ENCODE measurements at places on chromosomes 11 and 22.

GRCh38 chr11:19822531-19822930, 109.9 kb downstream of the NAV2 start:
- DNase-seq, result no peak

GRCh38 chr11:74685905-74686304, 45.3 kb downstream of the CHRDL2 start:
- DNase-seq, result no peak

- DNase-seq, result no peak
Measured at GRCh38 chr11:13861411-13861810, 101.1 kb upstream of the SPON1 start.

DNA sequence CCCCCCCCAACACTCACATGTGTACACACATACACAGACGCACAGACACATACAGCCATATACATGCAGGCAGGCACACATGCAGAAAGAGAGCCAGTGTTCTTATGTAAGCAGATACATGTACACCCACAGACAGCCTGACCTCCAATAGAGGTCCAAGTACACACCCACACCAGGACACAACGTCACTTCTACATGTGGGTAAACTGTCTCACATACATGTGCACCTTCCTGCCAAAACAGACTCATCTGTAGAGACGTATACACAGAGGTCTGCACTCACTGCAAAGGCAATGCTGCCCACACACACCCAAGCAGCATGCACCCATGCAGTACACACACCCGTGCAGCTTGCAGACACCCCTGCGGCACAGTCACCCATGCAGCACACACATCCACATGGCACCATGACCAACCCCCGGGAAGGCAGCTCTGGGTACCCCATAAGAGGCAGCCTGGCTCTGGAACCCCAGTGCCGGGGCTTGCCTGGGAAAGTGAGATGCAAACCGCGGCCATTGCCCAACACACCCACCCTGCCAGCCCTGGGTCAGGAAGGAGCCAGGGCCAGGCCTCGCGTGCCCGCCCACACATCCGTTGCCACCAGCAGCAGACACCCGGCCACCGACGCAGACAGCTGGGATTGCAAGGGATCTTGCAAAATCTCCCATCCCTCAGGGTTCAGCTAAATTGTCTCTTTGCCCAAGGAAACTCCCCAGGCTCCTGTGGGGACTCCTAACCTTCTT, 10.1 kb downstream of the CASTOR1 start:
- DNase-seq, result no peak

DNA sequence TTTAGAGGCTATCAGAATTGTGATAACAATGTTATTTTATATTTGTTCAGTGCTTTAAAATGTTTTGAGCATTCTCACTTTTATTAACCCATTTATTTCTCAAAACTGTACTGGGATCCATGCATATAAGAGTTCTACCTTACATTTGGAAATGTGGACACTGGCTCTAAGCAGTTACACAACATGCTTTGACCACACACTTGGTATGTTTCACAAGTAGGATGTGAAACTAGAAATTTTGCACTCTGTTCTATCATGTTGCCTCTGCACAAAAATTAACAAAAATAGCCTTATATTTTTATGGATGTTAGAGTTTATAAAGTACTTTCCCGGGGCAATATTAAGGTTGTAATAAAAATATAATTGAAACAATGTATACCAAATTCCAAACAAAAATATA, 126.9 kb upstream of the CHORDC1 start:
- DNase-seq, result no peak

- DNase-seq, result no peak
Measured at GRCh38 chr11:72012091-72012630, 13.5 kb downstream of the IL18BP start.

DNA sequence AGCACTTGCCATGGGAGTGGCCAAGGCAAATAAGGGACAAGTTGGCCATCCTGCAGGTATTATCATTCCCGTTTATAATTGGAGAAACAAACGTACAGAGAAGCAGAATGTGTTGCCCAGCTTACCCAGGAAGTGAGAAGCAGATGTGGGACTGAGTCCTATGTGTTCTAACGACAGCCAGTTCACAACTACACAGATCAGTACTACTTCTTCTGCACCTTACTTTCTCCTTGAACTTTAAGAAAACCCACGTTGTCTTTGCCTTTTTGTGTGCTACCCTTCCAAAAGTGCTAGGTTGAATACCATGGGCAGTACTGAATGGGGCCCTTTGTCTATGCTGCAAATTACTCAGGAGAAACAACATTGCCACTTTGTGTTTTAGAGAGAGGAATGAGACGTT, 62.8 kb upstream of the BLID start:
- peak; percentile 17 for DNase-seq

- no peak for DNase-seq
Measured at GRCh38 chr11:43989162-43989981, 46.9 kb downstream of the C11orf96 start.

GRCh38 chr11:64226507-64227051, 505 bp downstream of the NUDT22 start:
- no peak for DNase-seq

- no peak for DNase-seq
Measured at GRCh38 chr11:132976115-132976514, 556.2 kb downstream of the OPCML start.

GRCh38 chr11:77455740-77456139, 18.2 kb downstream of the PAK1 start:
- no peak for DNase-seq

DNA sequence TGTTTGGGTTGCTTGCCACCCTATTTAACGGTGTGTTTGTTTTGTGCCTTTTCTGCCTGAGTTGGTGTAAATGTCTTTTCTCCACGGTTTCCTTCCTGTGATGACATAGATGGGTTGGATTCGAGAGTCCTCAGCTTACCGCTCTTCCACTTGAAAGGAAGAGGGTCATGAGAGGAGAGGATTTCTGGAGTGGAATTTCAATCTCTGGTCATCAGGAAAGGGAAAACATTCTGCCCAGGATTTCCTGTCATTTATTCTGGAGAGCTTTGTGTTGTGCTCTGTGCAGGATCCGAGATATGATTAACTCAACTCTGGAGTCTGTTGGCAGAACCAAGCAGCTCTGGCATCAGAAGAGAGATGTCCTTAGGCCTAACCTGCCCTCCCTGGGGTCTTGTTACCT, 605.2 kb downstream of the NTM start:
- DNase-seq, result no peak

GRCh38 chr11:97685695-97686094, 1295.9 kb downstream of the JRKL start:
- DNase-seq, result no peak

- DNase-seq, result no peak
Measured at GRCh38 chr22:39280250-39280649, 35.5 kb upstream of the PDGFB start.

DNA sequence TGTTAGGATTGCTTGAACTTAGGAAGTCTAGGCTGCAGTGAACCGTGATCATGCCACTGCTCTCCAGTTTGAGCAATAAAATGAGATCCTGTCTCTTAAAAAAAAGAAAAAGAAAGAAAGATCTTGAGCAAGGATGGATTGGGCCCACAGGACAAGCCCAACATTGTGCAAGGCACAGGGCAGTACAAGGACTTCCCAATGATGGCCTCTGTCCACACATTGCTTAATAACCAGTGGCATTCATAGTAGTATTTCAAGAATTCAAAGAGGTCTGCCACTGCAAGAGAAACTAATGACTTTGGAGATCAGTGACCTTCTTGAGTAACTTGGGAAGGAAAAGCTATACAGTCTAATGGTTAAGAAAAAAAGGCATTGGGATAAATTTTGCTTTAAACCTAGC, 44.6 kb downstream of the SEZ6L start:
- no peak for DNase-seq

GRCh38 chr11:74707602-74708510, 23.4 kb downstream of the CHRDL2 start:
- DNase-seq, result no peak

- DNase-seq, result no peak
Measured at GRCh38 chr11:24391167-24391566, 105.7 kb upstream of the LUZP2 start.

All from C1 segment of cervical spinal cord (tissue), 14 donors.